ENCODE measurements at places on chromosomes 3 and 15.

- no peak for DNase-seq
Measured at GRCh38 chr3:16528581-16528993, 15.1 kb upstream of the RFTN1 start.

- no peak for DNase-seq
Measured at GRCh38 chr3:12886106-12886679, 44.8 kb upstream of the RPL32 start.

DNA sequence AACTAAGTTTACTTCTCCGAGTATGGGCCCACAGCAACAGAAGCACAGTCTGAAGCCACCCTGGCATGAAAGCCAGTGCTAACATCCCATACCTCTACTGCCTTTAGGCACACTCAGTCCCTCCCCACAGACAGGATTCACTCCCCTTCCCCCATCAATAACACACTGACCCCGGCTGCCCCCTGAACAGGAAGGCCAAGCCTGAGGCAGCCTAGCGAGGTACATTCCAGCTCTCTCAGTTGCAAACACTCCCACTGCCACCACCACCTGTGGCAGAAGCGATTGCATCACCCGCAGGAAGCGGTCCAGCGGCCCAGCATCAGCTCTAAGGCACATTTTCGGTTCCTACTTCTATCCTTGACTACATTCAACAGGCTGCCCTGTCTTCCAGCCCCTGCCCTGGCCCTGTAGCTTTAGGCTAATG, 7.0 kb upstream of the BMF start:
- DNase-seq, result no peak

DNA sequence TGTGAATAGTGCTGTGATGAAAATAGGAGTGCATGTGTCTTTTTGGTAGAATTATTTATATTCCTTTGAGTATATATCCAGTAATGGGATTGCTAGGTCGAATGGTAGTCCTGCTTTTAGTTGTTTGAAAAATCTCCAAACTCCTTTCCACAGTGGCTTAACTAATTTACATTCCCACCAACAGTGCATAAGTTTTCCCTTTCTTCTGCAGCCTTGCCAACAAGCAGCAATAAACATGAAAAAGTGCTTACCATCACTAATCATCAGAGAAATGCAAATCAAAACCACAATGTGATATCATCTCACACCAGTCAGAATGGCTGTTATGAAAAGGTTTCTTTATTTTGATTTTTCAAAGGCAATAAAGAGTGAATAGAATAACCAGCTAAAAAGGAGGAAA, 1105.9 kb downstream of the NAALADL2 start:
- no peak for DNase-seq

DNA sequence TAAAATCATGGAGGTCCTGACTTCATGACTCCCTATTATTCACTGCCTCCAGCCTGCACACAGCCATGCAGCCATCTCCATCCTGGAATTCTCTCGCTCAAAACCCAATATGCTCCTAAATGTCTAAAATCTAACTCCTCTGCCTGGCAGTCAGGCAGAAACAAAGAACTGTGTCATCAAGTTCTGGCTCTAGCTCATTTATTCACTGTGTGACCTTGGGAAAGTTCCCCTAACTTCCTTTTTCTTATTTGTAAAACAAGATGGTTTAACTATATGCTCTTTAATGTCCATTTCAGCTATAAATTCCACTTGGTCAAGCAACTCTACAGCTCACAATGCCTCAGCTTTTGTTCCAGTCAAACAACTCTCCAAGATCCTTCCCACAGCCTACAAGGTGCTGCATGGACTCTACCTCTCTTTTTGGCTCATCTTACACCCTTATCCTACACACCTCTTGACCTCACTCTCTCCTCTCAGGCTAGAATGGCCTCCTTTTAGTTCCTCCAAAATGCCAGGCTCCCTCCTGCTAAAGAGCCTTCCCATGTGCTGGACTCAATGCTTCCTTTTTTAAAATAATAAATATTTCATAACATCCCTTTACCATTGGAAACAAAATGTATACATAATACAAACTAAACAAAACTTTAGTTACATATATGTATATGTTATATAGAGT, 16.4 kb downstream of the PIK3CB start:
- no peak for DNase-seq

DNA sequence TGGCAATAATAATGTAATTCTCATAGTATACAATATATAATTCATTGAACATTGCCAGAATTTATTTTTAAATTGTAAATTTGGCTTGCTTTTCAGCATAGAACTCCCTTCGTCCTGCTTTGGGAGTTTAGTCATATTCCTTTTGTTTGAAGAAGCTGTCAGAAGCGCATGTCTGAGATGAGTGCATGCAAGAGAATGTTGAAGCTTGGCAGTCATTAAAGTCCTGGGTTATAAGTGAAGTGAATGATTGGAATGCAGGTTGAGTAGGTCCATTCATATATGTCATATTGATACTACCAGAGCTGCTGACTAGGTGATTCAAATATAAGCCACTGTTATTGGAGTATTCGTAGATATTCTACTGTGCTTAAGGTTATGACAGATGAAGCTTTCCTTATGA, 243.6 kb upstream of the MDFIC2 start:
- no peak for DNase-seq

GRCh38 chr3:123640311-123640710, 55.5 kb upstream of the HACD2 start:
- DNase-seq, result no peak

GRCh38 chr3:105957722-105958121, 88.9 kb upstream of the CBLB start:
- DNase-seq, result no peak

DNA sequence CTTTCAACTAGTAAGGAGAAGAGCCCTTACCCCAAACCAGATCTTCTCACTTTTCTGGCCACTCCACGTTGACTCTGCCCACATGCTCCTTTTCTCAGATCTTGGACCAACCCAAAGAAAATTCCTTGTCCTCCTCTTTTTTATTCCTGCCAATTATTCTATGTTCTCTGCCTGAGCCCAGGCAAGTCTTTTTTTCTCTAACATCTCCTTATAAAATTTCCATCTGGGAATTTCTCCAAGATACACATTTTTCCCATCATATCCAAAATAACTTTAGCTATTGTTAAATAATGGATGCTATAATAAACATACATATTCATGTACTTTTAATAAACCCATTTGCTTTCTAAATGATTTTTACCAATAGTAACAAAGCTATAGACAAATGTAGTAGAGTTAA, 726.0 kb upstream of the ZNF385D start:
- no peak for DNase-seq
